Smooth muscle cell of the umbilical artery (primary cell): ENCODE measurements at places on chromosomes 2 and 18. TPM values are rescaled to one million over a fixed set of nuclear protein-coding genes. Genes with fewer than 3 reads are reported as not detected.

Gene CPO
- 0.30 TPM in 1 of 2 replicates, not detected in the other for total RNA-seq

Gene ALPP
- total RNA-seq: not detected in 2 replicates

Gene DYNAP
- total RNA-seq: not detected in 2 replicates

Gene FEV
- total RNA-seq: not detected in 2 replicates

Gene DSG4
- not detected in 2 replicates for total RNA-seq

Gene SLC11A1
- 0.05 and 0.30 TPM in 2 replicates for total RNA-seq

Gene CCT7
- 280 and 380 TPM in 2 replicates for total RNA-seq

Gene STPG4
- 0.32 and 0.89 TPM in 2 replicates for total RNA-seq

Gene DOK6
- total RNA-seq: 10.4 and 15.3 TPM in 2 replicates

Gene TCF7L1
- 1.3 and 2.1 TPM in 2 replicates for total RNA-seq

Gene HRH4
- total RNA-seq: 0.05 and 0.30 TPM in 2 replicates

Gene CACNB4
- 0.55 and 1.2 TPM in 2 replicates for total RNA-seq

Gene PARD6G
- total RNA-seq: 6.8 and 8.1 TPM in 2 replicates

Gene WIPF1
- total RNA-seq: 8.9 and 16.2 TPM in 2 replicates

Gene ZNF532
- 49.3 and 67.1 TPM in 2 replicates for total RNA-seq

Gene SLC25A52
- total RNA-seq: 0.30 TPM in 1 of 2 replicates, not detected in the other

Gene LCT
- total RNA-seq: not detected in 2 replicates

Gene PRSS56
- not detected in 2 replicates for total RNA-seq

Gene CABYR
- total RNA-seq: 4.5 and 5.8 TPM in 2 replicates

Gene STK16
- total RNA-seq: 37.2 and 42.2 TPM in 2 replicates

Gene MOCOS
- 11.3 and 23.3 TPM in 2 replicates for total RNA-seq

Gene KCMF1
- total RNA-seq: 72.8 and 88.8 TPM in 2 replicates

Gene CEBPZ
- total RNA-seq: 55.8 and 61.3 TPM in 2 replicates

Gene IL1B
- total RNA-seq: 159 and 281 TPM in 2 replicates

Gene NDC80
- 8.0 and 11.9 TPM in 2 replicates for total RNA-seq
